Kidney (tissue), 22 donors: ENCODE measurements at places on chromosomes 12 and 14.

GRCh38 chr14:44778604-44779003, 183.1 kb downstream of the KLHL28 start:
- DNase-seq: peak; percentile 52

- DNase-seq: no peak
Observed at GRCh38 chr12:3641428-3642018, 111.4 kb downstream of the CRACR2A start.

GRCh38 chr14:95514131-95515079, 2.0 kb downstream of the SYNE3 start:
- peak; percentile 62 for DNase-seq

DNA sequence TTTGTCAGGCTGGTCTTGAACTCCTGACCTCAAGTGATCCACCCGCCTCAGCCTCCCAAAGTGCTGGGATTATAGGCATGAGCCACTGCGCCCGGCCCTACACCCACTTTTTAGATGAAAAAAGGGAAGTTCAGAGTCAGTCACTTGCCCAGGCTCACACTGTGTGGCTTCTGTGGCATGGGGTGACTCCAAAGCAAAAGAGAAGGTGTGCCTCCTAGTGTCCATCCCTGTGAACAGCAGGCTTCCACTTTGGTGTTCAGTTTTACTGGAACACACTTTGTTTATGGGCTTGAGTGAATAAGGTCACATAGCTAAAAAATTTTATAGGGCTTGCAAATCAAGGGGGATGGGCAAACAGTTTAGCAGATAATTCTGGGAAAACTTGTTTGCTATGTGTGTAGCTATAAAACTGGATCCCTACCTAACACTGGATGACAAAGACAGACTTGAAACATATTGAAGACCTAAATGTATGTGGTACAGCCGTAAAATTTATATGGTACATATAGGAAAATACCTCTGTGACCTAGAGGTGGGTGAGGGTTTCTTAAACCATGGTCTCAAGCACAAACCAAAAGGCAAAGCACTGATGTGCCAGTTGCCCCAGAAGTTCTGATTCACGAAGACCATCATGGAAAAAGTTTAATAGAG, 54.9 kb downstream of the EID3 start:
- no peak for DNase-seq

- DNase-seq: no peak
Observed at GRCh38 chr12:102052192-102053061, 9.4 kb downstream of the WASHC3 start.

DNA sequence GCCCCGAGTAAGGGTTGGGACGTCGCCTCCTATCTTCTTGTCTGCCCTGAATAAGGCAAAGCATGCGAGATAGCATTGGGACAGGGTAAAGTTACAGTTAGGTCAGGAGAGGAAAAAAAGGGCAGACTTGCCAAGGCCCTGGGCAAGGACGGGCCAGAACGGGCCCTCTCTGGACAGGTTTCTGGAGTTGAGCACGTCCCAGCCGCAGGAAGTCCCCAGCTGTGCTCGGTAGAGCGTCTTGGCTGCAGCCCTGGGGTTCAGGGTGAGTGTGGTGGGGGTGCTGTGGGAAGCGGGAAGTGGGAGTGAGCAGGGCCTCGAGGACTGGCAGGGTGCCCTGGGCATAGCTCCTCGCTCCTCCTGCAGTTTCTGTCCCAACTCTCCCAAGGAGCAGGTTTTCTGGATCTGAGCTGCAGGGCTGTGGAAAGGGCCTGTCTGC, 5.4 kb downstream of the RPS6KL1 start:
- DNase-seq: no peak
